Astrocyte of the spinal cord (primary cell): ENCODE measurements at places on chromosomes 5 and 9.
A peak's percentile ranks its signal among the peaks of the same experiment; 100 is the strongest.

DNA sequence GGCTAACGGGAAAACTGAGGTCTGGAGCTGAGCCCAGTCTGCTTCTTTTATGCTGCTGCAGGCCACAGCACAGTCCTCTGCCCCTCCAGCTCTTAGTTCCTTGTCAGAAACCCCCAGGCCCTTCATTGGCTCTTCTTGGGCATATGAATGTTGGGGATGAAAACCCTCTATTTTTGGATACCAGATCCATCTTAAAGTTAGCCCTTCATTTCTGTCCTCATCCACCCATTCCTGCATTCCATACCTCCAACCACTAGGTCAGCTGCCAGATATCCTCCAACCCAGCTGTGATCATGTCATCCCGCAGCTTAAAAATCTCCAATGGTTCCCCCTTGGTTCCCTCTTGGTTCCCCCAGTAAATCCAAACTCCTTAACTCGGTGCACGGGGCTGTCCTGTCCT lies 1.8 kb upstream of the SLC25A51 start:
- no peak for DNase-seq

- peak; percentile 29 for DNase-seq
Observed at GRCh38 chr5:127754259-127754658, 51.1 kb downstream of the CCDC192 start.

DNA sequence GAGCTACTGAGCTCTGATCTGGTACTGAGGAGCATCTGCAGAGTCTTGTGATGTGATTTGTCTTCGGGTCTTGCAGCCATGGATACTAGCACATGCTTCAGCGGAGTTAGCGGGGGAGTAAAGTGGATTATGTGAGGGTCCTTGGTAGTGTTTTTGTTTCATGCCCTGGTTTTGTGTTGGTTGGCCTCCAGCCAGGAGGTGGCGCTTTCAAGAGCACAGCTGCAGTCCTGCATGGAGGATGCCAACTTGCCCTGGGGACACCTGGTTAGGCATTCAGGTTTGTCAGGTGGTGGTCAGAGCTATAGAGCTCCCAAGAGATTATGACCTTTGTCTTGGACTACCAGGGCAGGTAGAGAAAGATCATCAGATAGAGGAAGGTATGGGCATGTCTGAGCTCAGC lies 185.8 kb upstream of the CDH6 start:
- no peak for DNase-seq

- no peak for DNase-seq
Observed at GRCh38 chr5:964821-965220, 43.8 kb upstream of the NKD2 start.

GRCh38 chr9:32939576-32939975 lies 61.9 kb downstream of the APTX start:
- DNase-seq = no peak

- DNase-seq = no peak
Observed at GRCh38 chr9:133090752-133091385, 29.1 kb downstream of the CEL start.

- DNase-seq = no peak
Observed at GRCh38 chr9:27353474-27354229, 56.7 kb upstream of the EQTN start.

GRCh38 chr5:54754878-54755277 lies 230.5 kb downstream of the ESM1 start:
- no peak for DNase-seq

GRCh38 chr9:124218438-124218982 lies 39.2 kb upstream of the NEK6 start:
- peak; percentile 22 for DNase-seq

DNA sequence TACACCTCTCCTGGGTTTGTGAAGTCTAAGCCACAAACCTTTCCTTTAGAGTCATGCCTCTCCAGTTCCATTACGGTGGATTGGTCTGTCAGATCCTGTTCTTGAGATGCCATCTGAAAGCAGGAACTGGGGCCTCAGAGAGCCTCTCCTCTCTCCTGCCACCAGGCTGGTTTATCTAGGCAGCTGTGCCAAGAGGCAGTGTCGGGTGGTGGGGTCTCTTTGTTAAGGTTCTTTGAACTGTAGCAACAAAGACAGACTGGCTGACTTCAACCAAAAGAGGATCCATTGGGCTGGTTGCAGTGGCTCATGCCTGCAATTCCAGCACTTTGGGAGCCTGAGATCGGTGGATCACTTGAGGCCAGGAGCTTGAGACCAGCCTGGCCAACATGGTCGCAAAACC lies 66.0 kb upstream of the ANGPTL2 start:
- no peak for DNase-seq

GRCh38 chr9:105449081-105449480 lies 1.2 kb downstream of the FSD1L start:
- peak; percentile 34 for DNase-seq

DNA sequence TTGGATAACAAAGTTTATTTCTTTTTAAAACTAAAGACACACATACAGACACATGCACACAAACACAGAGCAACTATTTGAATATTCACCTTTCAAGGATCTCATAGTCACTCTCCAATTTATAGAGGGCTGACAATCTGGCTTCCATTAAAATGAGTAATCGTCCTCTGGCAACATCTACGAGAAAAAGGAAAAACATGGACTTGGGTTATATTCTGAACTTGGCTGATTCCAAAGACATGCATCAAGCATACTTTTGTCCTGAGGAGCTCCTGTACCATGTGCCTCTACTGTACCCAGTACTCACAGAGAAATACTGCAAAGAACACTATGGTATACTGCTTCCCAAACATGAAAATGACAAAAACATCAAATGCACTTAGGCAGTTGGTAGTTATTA lies 15.4 kb downstream of the IARS1 start:
- peak; percentile 15 for DNase-seq

GRCh38 chr9:125380406-125380805 lies 118.8 kb downstream of the GAPVD1 start:
- no peak for DNase-seq

DNA sequence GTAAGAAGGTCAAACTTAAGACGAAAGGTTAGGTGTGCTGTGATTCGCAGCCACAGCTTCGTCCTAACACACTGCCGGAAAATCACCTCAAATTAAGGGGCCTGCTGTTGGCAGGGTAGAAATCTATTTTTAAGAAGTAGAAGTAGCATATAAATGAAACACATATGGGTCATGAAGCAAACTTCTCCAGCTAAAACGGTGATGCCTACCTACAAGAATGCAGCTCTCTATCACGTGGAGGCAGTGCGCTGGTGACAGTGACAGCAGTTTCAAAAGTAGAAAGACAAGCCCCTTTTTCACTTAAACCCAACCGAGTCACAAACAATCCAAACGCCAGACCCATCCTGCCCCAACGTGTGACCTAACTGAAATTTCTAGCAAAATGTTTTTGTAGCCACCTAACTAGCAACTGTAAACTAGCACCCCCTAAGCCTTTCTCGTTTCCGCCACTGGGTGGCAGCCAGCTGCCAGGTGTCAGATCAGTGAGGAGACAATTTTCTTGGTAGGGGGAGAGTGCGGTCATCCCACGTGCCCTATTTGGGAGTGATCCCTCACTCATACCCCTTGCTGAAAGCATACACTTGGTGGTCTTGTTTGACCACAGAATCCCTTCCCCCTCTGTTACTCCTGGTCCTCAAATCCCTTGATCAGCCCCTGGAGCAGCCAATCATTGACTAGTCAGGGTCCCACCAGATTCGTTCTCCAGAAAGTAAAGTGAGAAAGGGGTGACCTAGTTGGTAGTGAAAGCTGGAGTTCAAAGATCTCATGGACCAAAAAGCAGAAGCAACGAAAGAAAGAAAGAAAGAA lies 71.8 kb upstream of the MAMDC2 start:
- peak; percentile 77 for DNase-seq

GRCh38 chr9:104177003-104177611 lies 83.0 kb downstream of the SMC2 start:
- DNase-seq = no peak

- DNase-seq = no peak
Observed at GRCh38 chr9:111412280-111412679, 71.9 kb downstream of the ECPAS start.

DNA sequence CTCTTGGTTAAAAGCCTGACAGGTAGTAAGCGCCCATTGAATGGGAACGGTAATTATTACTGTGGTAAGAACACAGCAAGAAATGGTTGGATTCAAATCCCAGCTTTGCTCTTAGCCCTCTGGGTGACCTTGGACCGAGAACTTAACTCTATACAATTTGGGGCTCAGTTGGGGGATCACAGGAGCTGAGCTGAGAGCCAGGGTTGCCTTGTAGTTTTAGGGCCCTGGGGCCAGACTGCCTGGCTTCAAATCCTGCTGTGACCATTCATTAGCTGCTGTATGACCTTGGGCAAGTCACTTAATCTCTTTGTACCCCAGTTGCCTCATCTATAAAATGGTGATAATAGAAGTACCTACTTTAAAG lies 87.4 kb upstream of the SH3PXD2B start:
- no peak for DNase-seq

DNA sequence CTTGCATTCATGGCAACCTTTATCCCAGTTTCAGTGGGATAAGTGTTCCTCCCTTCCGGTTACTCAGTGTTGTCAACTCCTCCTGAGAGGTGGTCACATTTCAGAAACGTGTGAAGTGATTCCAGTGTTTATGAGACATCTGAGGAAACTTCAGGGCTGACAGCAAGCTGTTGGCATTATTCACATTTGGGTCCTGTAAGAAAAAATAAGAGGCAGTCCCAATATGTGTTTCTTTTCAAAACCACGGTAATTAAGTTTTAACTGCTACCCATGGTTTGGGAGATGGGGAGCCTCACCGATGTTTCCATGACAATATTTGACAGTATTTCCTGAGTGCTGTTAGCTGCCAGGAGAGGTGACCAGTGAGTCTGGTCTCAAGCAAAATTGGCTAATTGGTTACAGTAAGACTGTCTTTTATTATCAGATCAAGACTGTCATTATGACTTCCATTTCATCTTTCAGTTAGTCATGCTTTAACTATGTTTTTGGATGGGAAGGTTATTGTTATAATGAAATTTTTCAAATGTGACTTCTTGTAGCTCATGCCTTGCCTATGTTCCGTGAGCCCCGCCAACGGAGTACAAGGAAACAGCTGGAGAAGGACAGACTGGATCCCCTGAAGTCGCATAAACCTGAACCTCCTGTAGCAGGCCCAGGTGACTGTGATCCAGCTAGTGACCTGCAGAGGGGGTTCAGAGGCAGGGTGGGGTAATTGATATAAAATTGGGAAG lies 115.3 kb downstream of the GDNF start:
- peak; percentile 44 for DNase-seq

DNA sequence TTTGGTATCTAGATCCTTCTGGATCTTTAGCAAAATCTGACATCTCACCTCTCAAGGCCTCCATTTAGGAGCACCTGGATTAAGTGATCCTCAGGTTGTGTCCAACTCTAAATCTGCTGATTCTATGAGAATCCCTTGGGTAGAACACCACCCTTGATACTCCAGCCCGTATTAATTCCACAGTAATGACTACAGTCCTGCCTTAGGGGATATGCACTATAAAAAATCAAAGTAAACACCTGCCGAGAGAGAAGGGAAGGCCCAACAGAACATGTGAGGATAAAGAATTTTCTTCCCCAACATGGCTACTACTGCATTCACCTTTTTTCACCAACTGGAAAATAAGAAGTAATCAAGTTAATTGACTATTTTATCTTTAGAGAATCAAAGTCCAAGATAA lies 27.6 kb downstream of the DAP start:
- no peak for DNase-seq

DNA sequence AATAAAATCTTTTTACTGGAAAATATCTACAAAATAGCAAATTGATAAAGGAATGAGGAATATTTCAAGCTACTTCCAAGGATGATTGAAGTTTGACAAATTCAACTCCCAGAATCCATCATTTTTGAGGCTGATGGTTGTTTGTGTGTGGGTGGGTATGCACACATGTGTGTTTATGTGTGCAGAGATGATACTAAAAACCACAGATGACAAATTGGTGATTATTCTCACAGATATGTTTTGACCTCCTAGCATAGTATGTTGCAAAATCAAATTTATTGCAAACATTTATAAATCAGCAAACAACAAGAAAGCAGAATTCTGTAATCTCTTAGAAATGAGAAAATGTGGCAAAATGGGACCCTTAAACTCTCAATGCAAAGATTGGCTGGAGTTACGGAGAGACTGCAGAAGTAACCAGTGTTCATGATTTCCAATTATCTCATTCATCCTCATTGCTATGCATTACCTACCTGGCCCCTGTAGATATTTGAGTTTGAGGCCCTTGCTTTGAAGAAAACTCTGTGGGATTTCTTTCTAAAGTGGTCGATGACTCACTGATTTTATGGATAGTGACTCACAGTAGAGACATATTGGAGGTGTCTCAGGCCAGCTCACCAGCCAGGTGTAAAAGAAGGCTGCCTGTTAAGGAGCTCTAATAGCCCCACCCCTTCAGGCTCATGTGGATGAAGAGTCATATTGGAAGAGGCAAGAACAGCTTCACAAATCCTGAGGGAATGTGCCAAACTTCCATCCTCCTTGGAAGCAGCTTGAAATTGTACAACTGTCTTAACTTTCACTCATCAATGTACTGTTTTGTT lies 44.6 kb upstream of the TMC1 start:
- peak; percentile 88 for DNase-seq

- DNase-seq = no peak
Observed at GRCh38 chr5:151781201-151781600, 9.4 kb downstream of the G3BP1 start.

GRCh38 chr5:139383993-139384590 lies 995 bp upstream of the SLC23A1 start:
- DNase-seq = no peak

- DNase-seq = peak; percentile 91
Observed at GRCh38 chr9:128688501-128689292, at the start of gene SET. SET (plus strand) TSS chr9:128689222; CDS start chr9:128689583, 361 bp downstream.

- DNase-seq = peak; percentile 73
Observed at GRCh38 chr9:87714819-87715218, 11.1 kb upstream of the CTSL start.

DNA sequence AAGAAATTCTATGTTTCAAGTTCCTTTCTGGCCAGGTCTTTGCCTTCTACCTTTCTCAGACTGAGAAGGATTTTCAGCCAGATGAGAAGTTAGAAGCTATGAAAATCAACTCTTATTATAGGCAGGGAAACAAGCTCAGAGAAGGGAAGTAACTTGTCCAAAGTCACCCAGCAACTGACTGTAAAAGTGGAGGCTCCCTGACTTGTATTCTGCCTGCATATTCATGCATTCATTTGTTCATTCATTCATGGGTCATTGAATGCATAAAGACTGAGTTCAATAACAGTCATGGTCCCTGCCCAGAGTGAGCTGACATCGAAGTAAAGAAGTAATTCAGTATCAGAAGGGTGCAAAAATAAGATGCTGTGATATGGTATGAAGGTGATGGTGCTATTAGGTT lies 239.6 kb downstream of the PAPPA start:
- no peak for DNase-seq
